ENCODE measurements at places on chromosomes 5 and 9. TPM values are rescaled to one million over a fixed set of nuclear protein-coding genes. Genes with fewer than 3 reads are reported as not detected.

KIF24 gene
- total RNA-seq = 6.7 TPM

- no peaks in the 10 kb centered on the region for H3K4me1 ChIP-seq
- H3K36me3 ChIP-seq = no peaks in the 10 kb centered on the region
- no peaks in the 10 kb centered on the region for H3K27me3 ChIP-seq
- no peak overlapping the region for H3K27ac ChIP-seq
- no peak overlapping the region for H3K4me3 ChIP-seq
These were observed 8.3 kb upstream of the ATG10 start for GRCh38 chr5:81963544-81963943.

ASS1 gene
- total RNA-seq = 2.3 TPM

DNA sequence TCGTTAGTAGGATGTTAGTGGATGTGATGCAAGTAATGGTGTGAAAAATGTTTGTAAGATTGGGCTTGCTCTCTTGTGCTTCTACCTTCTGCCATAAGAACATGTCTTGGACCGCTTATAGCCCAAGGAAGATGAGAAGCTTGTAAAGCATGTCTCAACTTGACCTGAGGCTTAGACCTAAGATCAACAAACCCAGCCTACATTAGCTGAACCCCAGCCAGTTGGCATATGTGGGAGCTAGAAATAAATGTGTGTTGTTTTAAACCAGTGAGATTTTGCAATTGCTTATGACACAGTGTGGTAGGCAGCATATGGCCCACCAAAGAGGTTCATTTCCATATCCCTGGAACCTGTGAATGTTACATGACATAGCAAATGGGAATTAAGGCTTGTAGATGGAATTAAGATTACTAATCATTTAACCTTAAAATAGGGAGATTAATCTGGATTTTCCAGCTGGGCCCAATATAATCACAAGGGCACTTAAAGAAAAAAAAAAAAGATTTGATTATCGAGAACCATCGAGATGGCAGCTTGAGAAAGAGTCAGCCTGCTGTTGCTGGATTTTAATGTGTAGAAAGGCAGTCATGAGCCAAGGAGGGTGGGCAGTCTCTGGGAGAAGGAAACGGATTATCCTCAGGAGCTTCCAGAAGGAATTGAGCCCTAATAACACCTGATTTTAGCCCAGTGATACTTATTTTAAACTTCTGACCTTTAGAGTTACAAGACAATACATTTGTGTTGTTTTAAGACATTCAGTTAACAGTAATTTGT is 27.3 kb upstream of the EDIL3 start:
- no peaks in the 10 kb centered on the region for H3K27me3 ChIP-seq
- no peak overlapping the region for H3K27ac ChIP-seq
- no peaks in the 10 kb centered on the region for H3K4me1 ChIP-seq
- no peaks in the 10 kb centered on the region for H3K36me3 ChIP-seq
- DNase-seq = no peak

- no peaks in the 10 kb centered on the region for H3K4me1 ChIP-seq
- H3K27ac ChIP-seq = no peak overlapping the region
- no peaks in the 10 kb centered on the region for H3K36me3 ChIP-seq
- DNase-seq = no peak
These were observed 91.4 kb upstream of the RANBP6 start for GRCh38 chr9:6106711-6107339.

- H3K4me3 ChIP-seq = no peak overlapping the region
- no peak overlapping the region for H3K27ac ChIP-seq
- H3K36me3 ChIP-seq = no peaks in the 10 kb centered on the region
- H3K27me3 ChIP-seq = no peaks in the 10 kb centered on the region
These were observed 27.8 kb upstream of the GLIS3 start for GRCh38 chr9:4327504-4328191.

- H3K36me3 ChIP-seq = peaks cover 51% of the 10 kb centered on the region
- H3K4me1 ChIP-seq = peaks cover 29% of the 10 kb centered on the region
- peak overlapping the region; percentile 99 for H3K4me3 ChIP-seq
- DNase-seq = no peak
- H3K27ac ChIP-seq = peak overlapping the region; percentile 92
These were observed 928 bp downstream of the RPL7A start for GRCh38 chr9:133348718-133349573.

All from CD8-positive, alpha-beta memory T cell (primary cell).